Activated naive CD4-positive, alpha-beta T cell (primary cell): ENCODE measurements at places on chromosomes 2 and 18.

- no peak for DNase-seq
Measured at GRCh38 chr2:78979380-78980151, 45.9 kb upstream of the REG3G start.

- DNase-seq: no peak
Measured at GRCh38 chr18:62660691-62661090, 54.6 kb upstream of the PHLPP1 start.

GRCh38 chr2:9415516-9416169, 7.7 kb downstream of the ITGB1BP1 start:
- no peak for DNase-seq

DNA sequence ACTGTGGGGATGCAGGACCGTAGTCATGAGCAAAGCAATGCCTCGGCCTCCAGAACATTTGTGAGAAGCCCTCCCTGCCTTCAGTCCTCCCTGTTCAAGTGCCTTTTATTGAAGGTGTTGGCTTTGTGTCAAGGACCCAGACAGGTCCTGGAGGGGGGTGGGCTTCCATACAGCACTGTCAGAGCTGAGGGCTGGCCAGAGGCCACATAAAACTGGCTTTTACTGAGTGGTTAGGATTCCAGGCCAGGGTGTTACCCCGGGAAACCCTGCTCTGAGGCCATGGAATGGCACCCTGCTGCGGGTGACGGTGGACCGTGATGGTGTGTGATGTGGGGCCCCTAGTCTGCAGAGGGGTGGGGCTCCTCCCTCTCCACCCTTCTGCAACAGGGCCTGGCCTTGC, 41.6 kb downstream of the TOGARAM2 start:
- DNase-seq: no peak

DNA sequence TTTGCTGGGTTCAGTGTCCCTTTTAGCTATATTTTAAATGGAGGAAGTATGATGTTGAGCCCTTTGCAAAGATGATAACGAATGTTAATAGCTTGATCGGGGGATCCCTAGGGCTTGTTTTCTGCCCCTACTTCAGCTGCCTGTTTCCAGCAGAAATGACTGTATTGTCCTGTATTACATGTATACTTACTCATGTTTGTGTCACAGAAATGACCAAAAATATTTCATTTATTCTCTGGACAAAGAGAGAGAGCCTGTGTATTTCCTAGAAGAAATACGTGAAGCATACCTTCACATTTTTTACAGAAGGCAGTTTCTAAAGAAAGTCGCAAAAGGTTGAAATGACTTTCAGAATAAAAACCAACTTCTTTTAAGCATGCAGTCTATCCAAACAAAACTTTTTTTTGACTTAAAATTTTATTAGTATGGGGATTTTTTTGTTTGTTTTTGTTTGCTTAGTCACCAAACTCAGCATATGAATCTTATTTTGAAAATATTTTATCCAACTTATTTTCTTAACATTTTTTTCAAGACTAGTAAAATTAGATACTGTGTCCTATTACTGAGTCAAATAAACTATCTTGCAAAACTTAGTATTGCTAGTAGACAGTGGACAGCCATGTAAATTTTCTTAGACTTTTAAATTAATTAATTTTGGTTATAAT, 68.9 kb downstream of the PTRHD1 start:
- DNase-seq: no peak

- no peak for DNase-seq
Measured at GRCh38 chr2:50724837-50725236, 307.1 kb downstream of the NRXN1 start.
